Stimulated activated CD4-positive, alpha-beta T cell treated with anti-CD3 and anti-CD28 coated beads, TNF-alpha, amount 100 ng/mL, for 48 hours (primary cell): ENCODE measurements at places on chromosomes 12 and 14.

DNA sequence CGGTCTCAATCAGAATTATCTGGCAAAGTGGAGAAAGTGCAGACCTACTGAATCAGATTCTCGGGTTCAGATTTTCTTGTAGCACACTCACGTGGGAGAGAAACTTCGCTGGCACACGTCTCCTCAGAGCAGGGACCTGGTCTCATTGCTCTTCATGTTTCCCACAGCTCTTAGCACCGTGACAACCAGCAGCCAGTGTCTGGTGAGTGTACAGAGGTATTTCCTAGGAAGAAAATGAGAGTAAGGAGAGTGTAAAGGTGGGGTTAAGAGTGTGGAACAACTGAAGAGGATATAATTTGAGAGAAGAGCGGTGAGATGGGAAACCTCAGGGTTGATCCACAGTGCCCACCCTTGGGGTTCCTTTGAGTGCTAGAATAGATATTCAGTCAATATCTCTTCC lies 89.2 kb downstream of the ARF6 start:
- no peak for DNase-seq

- DNase-seq, result no peak
Observed at GRCh38 chr14:73249564-73250316, 12.4 kb downstream of the PAPLN start.

DNA sequence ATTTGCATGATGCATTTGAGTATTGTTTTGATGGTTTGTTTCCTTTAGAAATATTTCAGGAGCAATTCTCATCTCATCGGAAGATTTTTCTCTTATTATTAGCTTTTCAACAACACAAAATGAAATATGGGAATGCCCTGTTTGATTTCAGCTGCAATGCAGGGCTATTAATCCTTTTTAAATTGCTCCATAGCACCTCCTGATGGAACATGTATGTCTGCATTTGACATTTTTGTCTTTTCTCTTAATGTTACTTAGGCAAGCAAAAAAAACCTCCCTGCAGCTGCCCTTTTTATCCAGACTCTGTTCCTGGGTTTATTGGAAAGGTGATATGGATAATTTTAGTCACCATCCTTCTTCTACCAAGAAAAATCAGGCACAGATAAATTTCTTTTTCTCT lies 895.8 kb downstream of the RPS29 start:
- no peak for DNase-seq

GRCh38 chr14:77037938-77038568 lies 9.5 kb upstream of the IRF2BPL start:
- no peak for DNase-seq

- DNase-seq, result no peak
Observed at GRCh38 chr14:63752449-63753169, 24.7 kb upstream of the SGPP1 start.

DNA sequence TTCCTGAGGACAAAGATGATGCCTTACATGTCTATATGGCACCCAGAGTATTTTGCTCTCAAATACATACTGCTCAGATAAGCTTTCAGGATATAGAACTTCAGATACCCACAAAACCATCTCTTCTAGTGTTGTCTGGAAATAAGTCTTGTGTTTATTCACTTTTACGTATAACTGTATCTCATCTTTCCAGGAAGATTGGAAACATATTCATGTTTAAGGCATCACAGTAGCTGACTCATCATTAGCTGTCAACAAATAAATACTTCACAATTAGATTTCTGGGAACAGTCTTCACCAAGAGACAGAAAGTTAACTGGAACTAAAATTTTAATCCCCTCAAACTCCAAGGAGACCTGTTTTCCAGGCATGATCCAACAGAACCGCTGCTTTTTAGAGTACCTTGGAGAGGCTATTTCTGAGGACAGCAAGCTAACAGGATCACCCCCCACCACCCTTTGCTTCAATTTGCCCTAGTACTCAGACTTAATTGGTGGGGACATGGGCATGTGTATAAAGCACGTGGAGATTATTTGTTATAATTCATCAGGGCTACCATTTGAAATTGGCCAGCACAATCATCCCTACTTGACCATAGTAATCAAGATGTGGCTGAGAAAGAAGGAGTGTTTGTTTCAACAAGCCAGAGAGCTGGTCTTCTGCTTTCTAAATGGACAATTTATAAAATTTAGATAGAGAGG lies 129.3 kb upstream of the HIF1A start:
- no peak for DNase-seq

DNA sequence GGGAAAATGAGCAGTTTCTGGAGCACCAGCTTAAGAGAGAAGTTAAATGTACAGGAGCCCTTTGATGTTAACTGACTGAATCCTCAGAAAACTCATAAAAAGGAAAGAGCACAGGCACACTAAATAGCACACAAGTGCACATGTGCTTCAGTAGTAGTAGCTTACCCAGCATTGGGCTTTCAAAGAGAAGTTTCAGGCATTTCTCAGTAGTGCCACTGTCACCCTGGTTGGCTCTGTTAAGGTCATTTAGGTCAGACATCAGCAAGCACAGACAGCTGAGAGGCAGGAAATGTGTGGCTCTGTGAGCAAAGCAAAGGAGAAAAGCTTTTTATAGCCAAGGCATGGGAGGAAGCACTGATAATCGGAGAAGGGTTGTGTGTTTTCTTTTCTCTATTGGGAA lies 96.3 kb upstream of the HIF1A start:
- DNase-seq, result no peak

- DNase-seq, result no peak
Observed at GRCh38 chr14:43411841-43412240, 1095.2 kb downstream of the FSCB start.

- no peak for DNase-seq
Observed at GRCh38 chr12:93448796-93449195, 7.0 kb upstream of the UBE2N start.

- no peak for DNase-seq
Observed at GRCh38 chr14:74669256-74669655, 43.6 kb downstream of the AREL1 start.

GRCh38 chr14:95250936-95251335 lies 68.8 kb downstream of the CLMN start:
- no peak for DNase-seq

DNA sequence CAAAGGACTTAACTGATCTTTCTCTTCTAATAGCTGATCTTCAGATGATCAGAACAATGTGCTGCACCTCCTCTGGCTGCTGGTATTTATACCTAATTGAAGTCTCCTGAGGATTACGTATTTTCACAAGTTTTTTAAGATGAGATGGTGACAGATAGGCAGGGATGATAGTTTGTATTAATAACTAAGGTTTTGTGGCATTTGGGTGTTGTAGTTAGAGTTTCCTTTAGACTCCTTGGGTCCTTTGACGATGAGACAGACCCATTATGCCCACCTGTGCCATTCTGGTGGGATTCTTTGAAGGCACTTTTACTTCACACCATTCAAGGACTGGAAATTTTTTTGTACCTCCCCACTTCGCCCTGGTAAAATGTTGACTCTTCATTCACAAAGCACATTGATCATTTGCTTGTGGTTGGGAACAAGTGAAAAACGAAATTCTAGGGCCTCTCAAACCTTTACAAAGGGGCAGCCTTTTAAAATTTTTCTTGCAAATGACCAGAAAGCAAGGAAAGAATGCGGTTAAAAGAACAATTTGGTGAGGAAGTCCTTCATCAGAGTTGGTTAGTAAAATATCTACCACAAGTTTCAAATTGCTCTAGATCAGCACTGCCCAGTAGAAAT lies at the start of gene IFNG:
IFNG (minus strand) TSS at position 60 of the 624 bp plus-strand sequence. CDS start 125 bp downstream, outside the sequence.
- no peak for DNase-seq

- no peak for DNase-seq
Observed at GRCh38 chr14:30974628-30975027, 50.8 kb upstream of the AP4S1 start.

DNA sequence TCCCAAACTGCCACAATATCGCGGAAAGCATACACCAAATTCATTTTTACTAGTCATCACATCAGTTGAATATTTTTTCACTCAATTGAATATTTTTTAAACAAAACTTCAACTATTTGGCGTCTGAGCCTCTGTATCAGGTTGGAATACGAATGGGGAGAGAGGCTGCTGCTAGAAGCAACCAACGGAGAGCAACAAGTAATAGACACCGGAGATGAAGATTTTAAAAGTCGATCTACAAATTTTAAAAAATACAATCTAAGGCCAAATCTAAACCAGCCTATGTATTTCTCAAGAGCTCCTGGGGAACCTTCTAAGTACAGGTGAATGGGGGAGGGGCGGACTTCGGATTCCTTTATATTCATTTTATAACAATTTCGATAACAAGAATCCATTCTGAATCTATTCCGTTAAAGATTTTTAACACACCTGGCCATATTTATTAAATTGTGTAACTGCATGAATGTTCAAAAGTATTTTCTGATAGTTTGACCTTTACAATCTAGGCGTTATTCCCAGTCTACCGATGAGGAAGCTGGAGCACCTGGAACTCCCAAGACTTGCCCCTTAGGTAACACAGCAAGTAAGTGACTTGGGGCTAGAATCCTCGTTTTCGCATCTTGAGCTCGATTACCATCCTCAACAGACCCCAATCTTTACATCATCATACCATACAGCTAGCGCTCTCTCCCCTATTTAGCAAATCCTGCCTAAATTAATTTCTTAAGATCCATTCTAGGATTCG lies 1.2 kb downstream of the GNPNAT1 start:
- DNase-seq, result no peak

DNA sequence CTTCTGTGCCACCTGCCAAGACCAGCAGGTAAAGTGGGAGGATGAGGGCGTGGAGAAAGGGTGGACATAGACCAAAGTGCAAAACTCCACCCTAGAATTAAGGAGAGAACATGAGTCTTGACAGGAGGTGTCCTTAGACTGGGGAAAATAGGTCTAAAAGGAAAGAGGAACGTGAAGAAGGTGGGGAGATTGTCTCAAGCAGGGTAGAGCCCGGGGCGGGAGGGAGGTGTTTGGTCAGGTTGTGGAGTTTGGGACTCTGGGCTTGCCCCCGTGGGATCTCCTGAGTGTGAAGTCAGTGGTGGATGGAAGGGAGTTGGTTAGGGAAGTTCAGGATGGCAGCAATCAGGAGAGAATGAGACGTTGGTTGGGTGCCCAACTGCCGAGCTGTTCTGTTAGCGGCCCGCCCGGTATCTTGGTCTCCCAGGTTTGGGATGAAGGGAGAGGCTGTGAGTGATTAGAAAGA lies 386 bp downstream of the DGKA start:
- no peak for DNase-seq

GRCh38 chr12:64269161-64269560 lies 47.1 kb upstream of the KICS2 start:
- DNase-seq, result no peak

DNA sequence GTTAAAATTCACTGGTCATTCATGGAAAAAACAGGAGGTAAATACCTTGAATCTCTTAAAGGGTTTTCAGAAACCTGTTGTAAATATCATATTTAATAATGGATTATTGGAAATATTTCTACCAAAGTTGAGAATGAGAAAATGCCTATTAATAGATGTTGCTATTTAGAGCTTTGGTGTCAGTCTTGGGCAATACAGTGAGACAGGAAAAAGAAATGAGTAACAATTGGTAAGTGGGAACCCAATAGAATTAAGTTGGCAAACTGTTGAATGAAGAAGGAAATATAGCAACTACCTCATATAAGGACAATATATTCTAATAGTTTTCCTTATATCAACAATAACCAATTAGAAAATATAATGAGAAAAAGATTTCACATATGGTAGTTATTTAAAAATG lies 78.0 kb downstream of the ATF7IP start:
- DNase-seq, result no peak

- no peak for DNase-seq
Observed at GRCh38 chr12:59386236-59386635, 209.6 kb upstream of the SLC16A7 start.

GRCh38 chr14:24866067-24866639 lies 183.8 kb downstream of the STXBP6 start:
- DNase-seq, result no peak
